ENCODE measurements at places on chromosomes 5 and 9.
A peak's percentile ranks its signal among the peaks of the same experiment; 100 is the strongest.

GRCh38 chr9:78261403-78262001 is 25.6 kb downstream of the CEP78 start:
- DNase-seq: no peak

GRCh38 chr5:149264439-149265067 is 7.1 kb upstream of the AFAP1L1 start:
- DNase-seq: no peak

DNA sequence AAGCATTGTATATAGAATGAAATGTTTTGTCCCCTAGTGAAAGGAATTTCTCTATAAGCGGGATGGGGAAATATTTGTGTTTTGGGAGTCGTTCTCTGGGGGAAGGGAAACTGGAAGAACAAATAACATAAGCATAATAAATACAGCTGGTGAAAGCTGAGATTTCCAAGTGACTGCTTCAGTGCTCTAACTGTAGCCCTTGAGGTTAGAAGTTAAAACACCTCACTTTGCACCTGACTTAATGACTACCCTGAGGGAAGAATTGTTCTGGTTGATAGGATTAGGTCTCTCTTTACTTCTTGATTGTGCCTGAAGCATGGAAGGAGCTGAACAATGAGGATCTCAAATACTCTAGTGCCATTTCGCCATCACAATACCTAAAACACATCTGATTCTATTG is 307.4 kb downstream of the MAN2A1 start:
- DNase-seq: no peak

DNA sequence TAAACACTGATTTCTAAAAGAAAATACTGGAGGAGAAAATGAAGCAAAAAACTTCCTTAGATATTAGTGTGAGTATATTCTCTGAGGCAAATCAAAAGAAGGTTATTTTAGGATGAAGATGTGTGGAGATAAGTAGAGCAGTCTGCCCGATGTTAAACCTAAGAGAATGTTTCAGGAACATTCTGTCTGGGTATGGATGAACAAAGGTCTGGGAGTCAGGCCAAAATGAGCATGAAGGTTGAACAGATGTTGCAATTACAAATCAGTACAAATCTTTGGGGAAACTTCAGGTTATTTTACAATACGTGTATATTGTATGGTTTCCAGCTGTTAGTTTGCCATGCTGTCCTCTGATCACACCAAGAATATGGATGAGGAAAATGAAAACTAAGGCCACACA is 14.4 kb upstream of the CEP78 start:
- no peak for DNase-seq

GRCh38 chr9:22447618-22448305 is 1.1 kb downstream of the DMRTA1 start:
- no peak for DNase-seq

DNA sequence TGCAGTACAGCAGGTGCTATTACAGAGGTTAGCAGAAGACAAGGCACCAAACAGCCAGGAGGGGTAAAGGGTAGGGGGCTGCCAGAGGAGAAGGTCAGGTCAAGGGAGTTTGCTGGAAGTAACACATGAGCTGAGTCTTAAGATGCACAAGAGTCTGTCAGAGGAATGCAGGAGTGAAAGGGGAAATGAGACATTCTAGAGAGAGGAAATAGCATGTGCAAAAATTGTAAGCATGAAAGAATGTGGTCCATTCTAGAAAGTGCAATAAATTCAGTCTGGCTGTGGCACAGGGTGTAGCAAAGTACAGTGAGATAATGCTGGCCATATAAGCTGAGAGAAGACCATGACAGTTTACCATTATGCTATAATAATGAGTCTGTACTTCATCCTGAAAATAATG is 6.6 kb downstream of the GOLGA1 start:
- DNase-seq: no peak

GRCh38 chr5:40078898-40079575 is 600.7 kb upstream of the PTGER4 start:
- DNase-seq: no peak

- DNase-seq: no peak
These were observed 6.1 kb downstream of the SLC31A2 start for GRCh38 chr9:113156880-113157279.

DNA sequence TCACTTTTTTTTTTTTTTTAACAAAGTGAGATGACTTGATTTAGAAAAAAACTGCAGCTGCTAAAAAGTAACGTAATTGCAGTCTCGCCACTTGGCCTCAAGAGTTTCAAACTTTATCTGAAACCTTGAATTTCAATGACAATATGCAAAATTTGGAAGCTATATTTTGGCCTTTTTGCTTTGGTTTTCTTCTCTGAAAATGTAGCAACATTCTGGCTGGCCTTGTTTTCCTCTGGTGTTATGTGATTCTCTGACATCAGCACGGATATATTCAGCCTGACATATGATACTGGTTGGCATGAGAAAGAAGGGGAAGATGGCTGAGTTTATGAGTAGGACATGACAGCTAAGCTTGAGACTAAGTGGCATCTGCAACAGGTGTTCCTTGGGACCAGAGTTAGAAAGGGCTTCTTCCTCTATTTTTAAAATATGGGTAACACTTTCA is 136.5 kb downstream of the MEF2C start:
- no peak for DNase-seq

- DNase-seq: peak; percentile 17
These were observed 124.6 kb downstream of the ARHGAP26 start for GRCh38 chr5:142894749-142895148.

DNA sequence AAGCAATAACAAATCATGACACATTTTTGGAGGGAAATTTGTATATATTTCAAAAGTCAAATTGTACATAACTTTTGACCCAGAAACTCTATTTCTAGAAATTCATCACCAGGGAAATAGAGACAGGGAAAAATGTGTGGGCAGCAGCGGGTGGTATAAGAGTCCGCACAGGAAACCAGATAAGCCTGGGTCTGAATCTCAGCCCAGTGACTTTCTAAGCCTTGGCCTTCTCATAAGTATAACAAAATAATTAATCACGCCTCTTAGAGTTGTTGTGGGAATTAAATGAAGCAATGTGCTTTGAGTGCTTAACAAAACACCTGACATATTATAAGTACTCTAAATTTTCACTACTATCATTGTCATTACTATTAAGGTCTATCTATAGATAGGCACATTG is 149.2 kb upstream of the DAP start:
- no peak for DNase-seq

DNA sequence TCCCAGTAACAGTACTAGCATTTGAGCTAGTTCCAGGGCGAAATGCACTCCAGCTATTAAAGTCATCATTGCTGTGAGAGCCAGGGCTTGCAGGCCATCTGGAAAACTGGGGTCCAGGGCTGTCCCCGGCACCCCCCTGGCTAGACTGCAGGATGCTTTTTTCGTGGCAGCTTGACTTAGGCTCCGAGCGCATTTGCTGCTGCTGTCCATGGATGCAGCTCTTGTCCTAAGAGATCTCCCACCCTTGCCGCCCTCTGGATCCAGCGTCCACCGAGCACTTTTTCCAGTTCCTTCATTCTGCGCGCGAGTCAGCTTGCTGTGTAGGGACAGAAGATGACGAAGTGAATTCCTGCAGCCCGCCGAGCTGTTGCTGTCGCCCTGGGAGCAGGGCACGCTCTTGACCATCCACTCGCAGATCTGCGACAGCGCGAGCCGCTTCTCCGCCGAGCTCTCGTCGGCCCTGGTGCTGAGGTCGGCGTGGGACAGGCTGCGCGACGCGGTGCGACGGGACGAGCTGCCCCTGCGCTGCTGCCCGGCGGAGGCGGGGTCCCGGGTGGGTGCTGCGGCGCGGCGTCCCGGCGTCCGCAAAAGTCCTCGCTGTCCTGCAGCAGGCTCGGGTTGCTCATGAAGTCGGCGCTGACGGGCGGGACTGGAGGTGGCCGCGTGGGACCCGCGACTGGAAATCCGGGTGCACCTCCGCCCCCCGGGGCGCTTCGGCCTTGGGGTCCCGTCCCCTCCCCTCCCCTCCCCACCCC is 30.7 kb downstream of the OR2V1 start:
- no peak for DNase-seq

DNA sequence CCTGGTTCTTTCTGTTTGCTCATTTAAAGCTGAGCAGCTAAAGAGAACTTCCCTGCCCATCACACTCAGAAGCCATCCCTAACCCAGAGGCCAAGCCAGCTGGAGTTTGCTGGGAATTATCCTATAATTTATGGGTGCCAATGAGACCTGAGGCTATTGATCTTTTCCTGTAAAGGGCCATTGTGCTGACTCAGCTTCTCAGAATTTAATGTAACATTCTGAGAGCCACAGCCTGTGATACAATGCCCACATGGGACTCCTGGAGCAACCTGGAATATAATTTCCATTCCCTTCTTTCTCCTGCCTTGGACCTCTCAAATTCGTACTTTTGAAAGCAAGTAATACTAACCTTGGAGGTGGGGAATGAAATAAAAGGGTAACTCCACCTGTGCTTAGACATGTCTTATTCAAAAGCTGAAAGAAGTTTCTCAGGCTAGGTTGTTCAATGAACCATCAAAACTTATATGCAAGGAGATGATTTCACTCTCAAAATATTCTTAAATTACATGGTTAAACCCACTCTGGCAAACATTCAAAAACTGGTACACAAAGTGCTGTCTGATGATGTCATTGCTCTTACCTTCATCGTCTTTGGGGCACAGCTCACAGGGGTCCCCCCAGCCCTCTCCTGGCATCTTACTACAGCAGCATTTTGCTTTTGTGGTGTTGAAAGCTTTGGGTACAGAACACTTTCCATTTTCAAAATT is 206.7 kb downstream of the SLC12A2 start:
- DNase-seq: peak; percentile 36

- no peak for DNase-seq
These were observed 4.8 kb upstream of the DIAPH1 start for GRCh38 chr5:141623611-141624010.

DNA sequence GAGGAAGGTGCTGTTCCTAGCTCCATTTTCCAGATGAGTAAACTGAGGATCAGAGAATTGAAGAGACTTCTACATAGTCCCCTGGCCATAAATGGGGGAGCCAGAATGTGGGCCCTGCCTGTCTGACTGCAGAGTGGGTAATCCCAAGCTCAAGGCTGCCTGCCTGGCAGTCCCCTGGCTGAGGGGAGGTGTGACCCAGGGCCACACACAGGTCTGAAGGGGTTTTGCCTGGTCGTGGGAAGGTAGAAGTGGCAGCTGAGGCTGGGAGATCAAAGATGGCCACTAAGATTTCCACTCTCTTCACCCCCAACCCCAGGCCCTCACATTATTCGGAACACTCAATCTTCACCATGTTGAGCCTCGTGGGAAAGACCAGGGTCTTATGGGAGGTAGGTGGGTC is 176.3 kb downstream of the MACROH2A1 start:
- DNase-seq: no peak

- DNase-seq: no peak
These were observed 41.0 kb upstream of the ANGPTL2 start for GRCh38 chr9:127163409-127163808.

DNA sequence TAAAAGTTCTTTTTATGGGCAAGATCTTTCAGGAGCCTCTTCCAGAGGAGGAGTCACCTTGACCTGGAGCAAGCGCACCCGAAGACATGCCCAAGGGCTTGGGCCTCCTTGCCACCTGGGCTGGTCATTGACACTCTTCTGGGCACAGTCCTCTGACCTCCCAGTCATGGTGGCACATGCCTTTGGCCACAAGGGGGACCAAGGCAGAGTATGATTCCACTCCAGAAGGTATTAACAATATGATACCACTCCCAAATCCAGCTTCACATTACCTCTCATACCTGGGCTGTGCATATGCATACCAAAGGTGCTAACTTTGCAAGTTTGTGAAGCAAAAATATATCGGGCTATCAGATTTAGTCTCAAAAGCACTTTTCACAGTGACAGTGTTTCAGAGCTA is 84.6 kb downstream of the MAST4 start:
- DNase-seq: no peak

- DNase-seq: no peak
These were observed 264.0 kb downstream of the EPB41L4A start for GRCh38 chr5:112154940-112155686.

- DNase-seq: no peak
These were observed 4.3 kb upstream of the LHX3 start for GRCh38 chr9:136209232-136209631.

DNA sequence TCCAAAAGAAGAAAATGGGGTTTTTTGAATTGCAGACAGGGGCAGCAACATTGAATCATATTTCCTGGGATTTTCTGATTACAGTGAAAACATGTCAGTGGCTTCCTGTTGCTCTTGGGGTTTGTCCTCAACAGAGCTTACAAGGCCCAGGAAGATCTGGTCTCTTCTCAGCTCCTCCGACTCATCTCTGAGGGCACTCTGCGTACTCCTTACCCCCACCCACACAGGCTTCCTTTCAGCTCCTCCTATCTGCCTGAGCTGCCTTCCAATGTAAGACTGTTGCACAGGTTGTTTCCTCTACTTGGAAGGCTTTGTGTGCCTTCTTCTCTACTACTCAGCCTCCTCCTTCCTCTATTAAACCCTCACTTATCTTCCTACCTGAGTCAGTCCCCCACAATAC is 245.1 kb upstream of the MEF2C start:
- no peak for DNase-seq

- DNase-seq: no peak
These were observed 41.2 kb downstream of the FYB1 start for GRCh38 chr5:39178171-39178570.

DNA sequence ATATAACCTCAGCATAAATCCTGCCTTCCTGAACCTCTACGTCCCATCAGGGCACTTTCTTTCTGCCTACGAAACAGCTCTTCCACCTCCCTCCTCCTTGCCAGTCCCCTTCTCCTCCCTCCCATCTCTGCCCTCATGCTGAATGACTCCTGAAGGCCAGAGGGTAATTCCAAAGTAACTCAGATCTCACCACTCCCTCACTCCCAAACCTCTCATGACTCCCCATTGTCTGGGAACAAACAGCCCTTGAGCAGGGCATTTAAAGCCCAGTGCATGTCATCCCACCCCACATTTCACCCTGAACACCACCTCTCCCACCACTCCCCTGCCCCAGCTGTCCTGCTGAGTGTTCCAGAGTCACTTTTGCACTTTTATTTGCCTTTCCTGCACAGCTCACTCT is 8.9 kb upstream of the FBP1 start:
- no peak for DNase-seq

GRCh38 chr9:111993319-111993718 is 96.7 kb downstream of the UGCG start:
- no peak for DNase-seq

GRCh38 chr9:121718084-121718483 is 66.7 kb downstream of the DAB2IP start:
- DNase-seq: no peak

- peak; percentile 43 for DNase-seq
These were observed 72.0 kb upstream of the C9orf72 start for GRCh38 chr9:27645161-27645840.

DNA sequence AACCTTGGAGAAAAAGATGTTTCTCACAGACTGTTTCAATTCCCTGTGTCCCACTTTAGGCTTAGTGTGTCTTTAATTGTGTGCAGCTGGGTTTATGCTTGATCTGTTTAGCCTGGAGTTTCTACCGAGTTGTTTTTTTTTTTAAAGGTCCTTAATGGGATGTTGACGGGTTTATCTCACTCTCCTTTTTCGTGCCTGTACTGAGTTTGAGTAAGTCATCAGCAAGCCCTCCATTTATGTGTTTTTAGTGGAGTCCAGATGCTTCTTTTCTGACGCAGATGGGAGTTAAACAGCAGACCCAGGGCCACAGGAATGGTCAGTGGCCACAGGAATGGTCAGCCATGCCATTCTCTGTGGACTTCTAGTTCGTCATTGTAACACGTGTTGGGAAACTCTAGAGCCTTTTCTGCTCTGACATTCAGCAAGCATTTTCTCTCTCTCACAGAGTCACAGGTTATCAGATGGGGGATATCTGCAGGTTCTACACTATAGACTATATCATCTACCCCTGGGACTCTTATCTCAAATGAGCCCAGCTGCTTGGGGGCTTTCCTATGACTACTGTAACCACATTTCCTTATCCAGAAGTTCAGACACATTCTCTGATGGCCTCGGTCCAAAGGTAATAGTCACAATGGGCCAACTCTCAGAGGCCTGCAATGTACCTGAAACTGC is 190.5 kb downstream of the TTLL11 start:
- DNase-seq: no peak
